ENCODE measurements at places on chromosomes 7 and 10.

DNA sequence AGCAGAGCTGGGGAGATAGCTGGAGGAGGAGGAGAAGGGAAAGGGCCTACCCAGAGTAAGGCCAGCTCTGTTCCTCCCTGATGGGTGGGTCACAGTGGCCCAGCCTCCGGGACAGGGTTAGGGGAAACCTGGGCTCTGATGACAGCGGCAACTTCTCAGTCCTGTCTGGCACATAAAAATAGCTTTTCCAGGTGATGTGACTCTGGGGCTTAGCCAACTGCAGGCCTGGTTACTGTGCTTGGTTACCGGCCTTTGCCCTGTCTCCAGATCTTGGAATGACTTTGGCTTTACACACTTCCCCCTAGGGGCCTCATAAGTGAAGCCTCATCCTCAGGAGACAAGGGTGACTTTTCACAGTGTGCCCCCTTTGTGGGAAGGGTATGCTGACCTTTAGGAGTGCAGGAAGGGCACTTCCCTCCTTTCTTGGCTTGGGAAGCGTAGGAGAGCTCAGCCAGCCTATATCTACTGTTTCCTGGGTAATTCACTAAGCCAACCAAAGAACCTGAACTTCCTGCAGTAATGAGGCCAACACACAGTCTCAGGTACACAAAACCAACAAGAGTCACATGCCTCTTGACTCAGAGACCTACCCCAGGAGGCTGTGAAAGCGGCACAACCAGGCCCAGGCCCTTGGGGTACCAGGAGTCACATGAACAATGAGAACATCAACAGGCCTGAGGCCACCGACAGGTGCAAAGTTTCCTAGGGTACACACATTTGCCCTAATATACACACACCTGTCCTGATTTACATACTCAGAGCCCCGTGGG, 11.7 kb upstream of the HILPDA start:
- DNase-seq: no peak

DNA sequence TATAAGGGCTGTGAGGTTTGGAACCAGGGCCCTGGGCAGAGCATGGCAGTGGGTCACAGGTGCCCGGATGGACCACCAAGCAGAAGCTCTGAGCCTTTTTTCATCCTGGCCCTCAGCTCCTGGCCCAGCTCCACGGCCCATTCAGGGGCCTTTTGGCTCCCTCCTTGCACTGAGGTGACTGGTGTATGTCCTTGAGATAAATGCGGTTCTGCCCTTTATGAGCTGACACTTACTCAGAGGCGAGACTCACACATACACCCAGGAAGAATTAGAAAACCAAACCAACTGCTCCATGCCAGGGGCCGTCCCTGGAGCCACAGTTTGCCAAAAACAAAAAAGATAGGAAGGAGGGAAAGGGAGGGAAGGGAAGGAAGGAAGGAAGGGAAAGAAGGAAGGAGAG, 49.7 kb downstream of the CUZD1 start:
- no peak for DNase-seq

DNA sequence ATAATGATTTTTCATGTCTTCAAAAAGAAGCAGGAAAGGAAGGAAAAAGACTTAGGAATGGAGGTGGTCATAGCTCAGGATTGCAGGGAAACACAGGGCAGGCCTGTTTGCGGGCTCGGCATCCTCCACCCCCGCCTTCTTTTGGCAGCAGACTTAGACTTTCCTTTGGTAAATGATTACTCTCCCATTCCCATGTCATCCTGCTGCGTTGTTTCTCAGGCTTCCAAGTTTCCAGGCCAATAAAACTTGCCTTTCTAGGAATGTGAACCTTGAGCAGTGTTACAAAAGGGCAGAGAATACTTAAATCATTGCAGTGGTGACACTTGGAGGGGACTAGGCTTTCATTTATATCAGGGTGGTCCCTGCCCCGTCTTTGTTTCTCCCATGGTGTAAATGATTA, 34.0 kb upstream of the DGKB start:
- no peak for DNase-seq

GRCh38 chr7:19701471-19701870, 7.4 kb downstream of the POLR1F start:
- no peak for DNase-seq

DNA sequence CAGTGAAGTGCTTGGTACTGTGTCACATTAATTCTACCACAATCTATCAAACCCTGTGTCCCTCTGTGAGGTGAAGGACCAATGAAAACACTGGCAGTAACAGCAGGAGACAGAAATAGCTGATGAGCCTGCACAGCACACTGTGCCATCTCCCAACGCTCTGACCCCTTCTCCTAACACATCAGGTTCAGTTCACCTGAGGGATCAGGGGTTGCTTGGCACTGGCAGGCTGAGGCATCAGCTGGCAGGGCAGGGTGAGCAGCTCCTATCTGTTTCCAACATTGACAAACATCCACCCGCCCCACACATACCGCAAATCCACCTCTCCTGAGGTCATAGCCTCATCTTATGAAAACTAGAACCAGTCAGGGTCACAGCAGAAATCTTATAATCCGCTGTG, 120.9 kb downstream of the ICA1 start:
- no peak for DNase-seq

DNA sequence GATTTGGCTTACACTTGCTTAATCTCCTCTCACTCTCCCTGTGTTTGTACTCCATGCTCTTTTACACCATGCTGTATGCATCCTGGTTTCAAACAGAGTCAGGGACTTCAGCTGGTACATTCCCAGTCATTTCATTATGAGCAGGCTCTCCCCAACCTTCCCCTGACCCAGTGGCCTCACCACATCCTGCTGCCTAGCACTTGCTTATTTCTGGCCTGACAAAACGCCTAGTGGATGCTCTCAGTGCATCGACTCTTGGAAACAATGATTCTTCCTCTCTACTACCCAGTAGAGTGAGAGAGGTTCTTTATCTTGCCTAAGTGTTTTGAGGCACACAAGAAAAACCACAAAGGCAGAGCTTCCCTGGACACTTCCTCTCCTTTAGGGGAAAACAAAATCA, 63.4 kb downstream of the CAV1 start:
- peak; percentile 86 for DNase-seq

DNA sequence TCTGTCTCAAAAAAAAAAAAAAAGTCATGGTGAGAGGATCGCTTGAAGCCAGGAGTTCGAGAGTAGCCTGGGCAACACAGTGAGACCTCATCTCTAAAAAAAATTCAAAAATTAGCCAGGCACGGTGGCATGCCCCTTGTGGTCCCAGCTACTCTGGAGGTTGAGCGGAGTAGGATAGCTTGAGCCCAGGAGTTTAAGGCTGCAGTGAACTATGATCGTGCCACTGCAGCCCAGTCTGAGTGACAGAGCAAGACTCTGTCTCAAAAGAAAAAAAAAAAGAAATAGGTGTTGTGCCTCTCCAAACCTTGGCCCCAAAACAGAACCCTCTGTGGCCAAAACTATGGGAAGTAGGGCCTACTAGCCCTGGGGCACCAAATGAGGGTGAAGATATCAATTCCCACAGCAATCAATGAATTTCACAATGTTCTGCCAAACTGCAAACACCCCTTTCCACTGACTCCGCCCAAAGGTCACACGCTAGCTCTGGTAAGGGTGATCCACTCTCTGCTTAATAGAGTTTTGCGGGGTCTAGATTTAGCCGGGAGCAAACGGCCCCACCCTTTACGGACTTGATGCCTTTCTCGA, 16.9 kb downstream of the SSC4D start:
- no peak for DNase-seq

DNA sequence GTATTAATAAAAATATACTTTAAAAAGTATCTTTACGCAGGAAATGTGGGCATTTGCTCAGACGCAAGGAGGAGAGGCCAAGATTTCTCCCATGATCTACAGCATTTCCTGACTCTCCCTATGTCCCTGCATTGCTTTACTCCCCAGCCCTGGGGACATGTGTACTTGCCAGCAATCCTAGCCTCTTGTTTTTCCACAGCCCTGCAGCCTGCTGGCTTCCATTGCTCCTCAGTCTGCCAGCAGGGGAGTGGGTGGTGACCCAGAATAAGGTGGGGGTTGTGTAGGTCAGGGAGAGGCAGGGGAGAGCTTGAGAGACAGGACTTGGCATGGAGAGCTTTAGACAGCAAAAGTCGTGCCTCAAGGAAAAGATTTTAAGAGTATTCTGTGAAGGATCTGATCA, 307.7 kb downstream of the CDK14 start:
- no peak for DNase-seq

All from EL (cell line).